ENCODE measurements at places on chromosomes 16 and 17.

GRCh38 chr16:4674926-4675530, 18.3 kb upstream of the NUDT16L1 start:
- no peak for DNase-seq

DNA sequence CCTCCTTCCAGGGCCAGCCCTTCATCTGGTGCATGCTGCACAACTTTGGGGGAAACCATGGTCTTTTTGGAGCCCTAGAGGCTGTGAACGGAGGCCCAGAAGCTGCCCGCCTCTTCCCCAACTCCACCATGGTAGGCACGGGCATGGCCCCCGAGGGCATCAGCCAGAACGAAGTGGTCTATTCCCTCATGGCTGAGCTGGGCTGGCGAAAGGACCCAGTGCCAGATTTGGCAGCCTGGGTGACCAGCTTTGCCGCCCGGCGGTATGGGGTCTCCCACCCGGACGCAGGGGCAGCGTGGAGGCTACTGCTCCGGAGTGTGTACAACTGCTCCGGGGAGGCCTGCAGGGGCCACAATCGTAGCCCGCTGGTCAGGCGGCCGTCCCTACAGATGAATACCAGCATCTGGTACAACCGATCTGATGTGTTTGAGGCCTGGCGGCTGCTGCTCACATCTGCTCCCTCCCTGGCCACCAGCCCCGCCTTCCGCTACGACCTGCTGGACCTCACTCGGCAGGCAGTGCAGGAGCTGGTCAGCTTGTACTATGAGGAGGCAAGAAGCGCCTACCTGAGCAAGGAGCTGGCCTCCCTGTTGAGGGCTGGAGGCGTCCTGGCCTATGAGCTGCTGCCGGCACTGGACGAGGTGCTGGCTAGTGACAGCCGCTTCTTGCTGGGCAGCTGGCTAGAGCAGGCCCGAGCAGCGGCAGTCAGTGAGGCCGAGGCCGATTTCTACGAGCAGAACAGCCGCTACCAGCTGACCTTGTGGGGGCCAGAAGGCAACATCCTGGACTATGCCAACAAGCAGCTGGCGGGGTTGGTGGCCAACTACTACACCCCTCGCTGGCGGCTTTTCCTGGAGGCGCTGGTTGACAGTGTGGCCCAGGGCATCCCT, 7.4 kb downstream of the NAGLU start:
- no peak for DNase-seq

DNA sequence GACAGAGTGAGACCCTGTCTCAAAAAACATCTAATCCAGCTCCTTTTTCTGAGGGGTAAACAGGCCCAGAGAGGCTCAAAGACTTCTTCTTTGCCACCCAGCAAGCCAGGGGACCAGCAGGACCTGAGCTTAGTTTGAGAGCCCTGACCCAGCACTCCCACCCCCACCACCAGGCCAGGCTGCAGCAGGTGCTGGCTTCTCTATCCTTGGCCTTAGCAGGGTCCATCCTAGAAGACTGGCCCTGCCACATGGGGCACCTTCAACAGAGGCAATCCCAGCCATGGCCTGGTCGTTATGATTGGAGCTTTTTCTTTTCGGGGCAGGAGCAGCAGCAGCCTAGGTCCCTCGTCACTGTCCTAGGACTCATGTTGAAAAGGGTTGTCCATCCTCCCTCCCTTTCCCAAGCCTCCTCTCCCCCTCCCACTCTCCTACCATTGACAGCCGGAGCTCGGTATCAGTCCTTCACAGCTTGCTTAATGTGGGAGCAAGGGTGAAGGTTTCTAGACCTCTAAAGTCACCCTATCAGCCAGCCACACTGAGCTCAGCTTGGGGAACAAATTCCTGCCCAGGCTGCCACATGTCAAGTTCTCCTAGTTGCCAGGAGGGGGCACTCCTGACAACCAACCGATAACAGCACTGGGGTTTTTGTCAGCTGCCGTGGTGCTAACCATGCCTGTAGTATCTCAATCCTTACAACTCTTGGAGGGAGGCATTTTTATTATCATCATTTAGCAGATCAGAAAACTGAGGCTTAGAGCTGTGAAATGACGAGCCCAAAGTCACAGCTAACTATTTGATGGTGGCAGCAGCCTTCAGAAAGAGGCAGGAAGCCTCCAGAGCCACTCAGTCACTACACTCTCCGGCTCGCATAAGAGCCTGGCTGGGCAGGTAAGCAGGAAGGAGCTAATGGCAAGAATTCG, 11.2 kb downstream of the MRPL27 start:
- peak; percentile 17 for DNase-seq

DNA sequence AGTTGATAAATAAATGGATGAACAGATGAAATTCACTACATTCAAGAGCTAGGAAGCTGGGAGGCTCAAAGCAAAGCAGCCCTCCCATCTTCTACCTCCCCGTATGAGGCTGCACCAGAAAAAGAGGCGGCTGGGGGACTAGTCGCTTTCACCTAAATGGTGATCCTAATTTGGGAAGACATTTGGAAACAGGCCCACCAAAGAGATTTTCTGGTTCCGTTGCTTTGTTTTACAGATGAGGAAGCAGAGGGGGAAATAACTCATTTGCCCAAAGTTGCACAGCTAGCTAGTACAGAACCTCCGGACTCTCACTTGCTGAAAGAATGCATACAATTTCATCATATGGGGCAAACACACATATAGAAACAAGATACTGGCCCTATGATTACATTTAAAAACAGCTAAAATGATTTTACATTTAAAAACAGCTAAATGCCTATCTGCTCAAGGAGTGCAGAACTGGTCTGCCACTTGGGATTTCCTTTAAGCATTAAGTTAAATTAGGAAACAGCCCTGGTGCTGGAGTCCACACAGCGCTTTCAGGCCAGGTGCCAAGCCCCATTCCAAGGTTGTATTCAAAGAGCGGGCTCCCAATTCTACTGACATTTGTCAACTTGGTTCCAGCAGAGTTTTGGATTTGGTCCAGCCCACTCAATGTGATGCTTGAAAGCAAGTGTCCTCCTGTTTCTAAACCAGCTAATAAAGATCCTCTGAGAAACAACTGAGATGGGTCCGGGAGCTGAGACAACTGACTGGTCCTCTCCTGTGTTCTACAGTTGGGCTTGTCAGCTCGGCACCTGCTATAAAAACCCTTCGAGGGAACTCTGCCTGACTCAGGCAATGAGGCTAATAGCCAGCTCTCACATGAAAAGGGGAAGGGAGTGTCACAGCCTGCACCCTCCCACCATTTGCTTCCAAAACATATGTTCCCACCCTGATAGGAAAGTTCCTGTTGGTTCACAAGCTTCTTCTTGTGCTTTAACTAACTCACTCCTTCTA, 11.7 kb downstream of the ERN1 start:
- no peak for DNase-seq

DNA sequence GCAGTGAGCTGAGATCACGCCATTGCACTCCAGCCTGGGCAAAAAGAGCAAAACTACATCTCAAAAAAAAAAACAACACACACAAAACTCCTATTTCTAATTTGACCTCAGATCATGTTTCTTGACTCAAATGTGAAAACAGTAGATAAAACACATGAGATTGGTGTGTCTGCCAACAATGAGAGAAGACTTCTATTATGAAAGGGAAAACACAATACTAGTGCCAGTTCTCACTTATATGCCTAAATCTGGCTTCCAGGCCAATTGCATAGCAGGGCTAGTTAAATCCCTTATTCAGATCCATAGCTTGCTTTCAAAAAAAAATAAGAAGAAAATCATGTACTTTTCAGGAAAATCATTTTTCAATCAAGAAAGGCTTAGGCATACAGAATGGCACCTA, 39.4 kb downstream of the AP1G1 start:
- DNase-seq: no peak

GRCh38 chr16:90008708-90009145, 10.5 kb downstream of the DBNDD1 start:
- peak; percentile 22 for DNase-seq

- no peak for DNase-seq
Observed at GRCh38 chr17:78812855-78813254, 27.8 kb downstream of the USP36 start.

DNA sequence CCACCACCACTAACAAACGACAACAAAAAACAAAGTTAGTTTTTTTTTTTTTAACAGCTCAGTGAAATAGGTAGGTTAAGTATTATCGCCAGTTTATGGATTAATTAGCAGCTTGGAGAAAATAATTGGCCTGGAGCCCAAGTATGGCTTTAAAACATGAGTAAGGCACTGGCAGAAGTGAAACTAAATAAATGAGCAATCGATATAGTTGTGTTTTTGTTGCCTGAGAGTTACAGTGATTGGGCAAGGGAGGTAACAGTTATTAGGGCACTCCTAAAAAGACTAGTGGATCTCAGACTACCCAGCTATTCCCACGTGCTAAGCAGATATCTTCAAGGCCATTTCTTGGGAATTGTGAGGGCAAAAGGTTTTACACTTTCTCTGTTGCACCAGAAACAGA, 2.4 kb downstream of the MLKL start:
- DNase-seq: no peak

DNA sequence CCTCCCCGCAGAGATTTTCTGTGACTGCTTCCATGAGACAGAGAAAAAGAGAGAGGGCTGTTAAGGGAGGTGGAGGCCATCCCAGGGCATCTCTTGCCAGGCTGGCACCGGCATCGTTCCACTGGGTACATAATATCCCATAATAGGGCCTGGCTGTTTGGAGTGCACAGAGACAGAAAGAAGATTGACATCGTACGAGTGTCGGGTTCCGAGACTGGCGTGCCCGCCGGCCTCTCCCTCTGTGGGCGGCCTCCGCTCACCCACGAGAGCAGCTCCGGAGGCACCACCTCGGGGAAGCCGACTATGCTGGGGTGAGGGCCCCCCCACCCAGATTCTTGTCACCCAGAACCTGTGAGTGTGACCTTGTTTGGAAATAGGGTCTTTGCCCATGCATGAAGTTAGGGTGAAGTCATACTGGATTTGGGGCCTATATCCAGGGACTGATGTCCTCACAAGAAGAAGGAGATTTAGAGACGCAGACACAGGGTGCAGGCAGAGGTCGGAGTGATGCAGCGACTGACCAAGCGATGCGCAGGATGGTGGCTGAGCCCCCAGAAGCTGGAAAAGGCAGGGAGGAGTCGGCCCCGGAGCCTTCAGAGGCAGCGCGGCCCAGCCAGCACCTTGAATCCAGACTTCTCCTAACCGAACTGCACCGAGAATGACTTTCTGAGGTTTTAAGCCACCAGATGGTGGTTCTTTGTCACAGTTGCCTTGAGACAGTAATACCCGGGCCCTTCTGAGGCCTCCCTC, 101.8 kb upstream of the CIBAR2 start:
- DNase-seq: no peak

DNA sequence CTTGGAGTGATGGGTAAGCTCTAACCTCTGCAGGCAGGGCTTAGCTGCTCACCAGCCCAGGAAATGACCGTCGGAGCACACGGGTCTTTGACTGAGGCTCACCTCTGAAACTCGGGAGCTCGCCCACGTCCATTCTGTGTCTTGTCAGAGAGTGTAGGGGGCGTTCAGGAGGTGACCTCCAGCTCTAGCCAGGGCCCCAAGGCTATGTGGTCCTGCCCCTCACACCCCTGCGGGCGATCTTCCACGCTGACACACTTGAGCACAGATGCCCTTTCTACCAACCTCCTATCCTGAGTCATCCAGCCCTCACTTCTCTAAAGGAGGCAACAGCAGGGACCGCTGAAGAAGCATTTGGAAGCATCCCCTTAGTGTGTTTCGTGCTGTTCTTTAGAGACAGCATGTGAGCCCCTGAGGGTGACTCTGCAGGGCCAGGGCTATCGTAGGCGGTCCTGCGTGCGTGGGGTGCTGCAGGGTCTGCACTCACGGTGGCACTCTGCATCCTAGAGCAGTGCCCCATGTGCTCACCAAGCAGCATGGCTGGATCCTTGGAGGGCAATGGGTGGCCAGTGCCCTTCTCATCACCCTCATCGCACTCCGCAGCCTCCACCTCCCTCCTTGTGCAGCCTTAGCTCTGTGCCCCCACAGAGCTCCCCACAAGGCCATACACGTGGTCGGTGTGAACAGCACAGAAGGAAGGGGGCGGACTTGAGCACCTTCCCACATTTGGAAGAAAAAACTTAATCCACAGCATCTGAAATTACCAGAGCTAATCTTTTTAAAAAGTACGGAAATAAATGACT, 33.8 kb downstream of the SLC47A1 start:
- no peak for DNase-seq

DNA sequence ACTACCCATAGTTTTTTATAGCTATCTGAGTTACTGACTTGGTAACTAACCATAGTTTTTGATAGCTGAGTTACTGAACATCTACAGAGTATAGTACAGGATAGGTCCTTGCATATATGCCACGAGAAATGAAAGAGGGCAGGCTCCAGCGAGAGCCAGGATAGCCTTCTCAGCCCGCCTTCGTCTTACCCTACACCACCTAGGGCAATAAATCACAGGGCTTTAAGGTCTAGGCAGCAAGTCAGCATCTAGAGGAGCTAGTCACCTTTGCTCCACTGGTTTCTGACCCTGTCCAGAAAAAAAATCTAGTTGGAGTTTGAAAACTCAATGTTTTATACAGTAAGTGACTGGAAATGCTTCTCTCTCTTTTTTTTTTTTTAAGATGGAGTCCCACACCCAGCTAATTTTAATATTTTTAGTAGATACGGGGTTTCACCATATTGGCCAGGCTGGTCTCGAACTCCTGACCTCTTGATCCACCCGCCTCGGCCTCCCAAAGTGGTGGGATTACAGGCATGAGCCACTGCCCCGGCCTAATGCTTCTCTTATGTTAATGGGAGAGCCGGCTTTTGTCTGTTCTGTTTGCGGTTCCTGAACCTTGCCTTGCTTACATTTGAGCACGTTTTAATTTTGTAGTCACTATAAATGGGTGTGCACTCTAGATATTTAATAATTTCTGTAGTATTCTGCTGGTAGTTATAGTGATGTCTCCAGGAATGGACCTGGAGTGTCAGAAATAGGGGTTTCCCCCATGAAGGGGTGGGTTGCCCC, 2.8 kb downstream of the BFAR start:
- no peak for DNase-seq

GRCh38 chr16:70478912-70479341, 24.5 kb downstream of the FCSK start:
- DNase-seq: no peak

GRCh38 chr17:60398227-60398959, 6.5 kb upstream of the USP32 start:
- no peak for DNase-seq

GRCh38 chr16:85377388-85378144, 235.6 kb upstream of the GSE1 start:
- no peak for DNase-seq

DNA sequence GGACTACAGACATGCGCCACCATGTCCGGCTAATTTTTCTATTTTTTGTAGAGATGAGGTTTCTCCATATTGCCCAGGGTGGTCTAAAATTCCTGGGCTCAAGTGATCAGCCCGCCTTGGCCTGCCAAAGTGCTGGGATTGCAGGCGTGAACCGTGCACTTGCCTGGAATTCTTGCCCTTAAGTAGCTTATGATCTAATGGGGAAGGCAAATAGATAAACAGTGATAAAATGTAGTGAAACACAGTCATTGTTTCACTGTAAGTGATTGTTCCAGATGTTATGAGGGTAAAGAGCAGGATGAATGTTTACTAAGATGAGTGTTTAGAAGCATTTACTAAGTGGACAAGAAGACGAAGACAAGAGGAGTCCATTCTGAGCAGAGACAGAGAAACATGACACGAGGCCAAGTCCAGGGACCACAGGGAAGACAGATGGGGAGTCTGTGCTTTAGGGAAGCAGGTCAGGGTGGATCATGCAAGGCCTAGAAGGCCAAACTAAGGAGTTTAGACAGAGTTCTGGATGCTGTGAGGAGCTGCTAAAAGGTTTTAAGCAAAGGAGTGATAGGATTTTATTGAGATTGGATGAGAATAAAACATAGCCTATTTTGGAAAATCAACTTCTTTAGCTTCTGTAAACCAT, 36.9 kb downstream of the YPEL2 start:
- DNase-seq: no peak
